ENCODE measurements at places on chromosomes 5 and 9.

GRCh38 chr5:82861701-82862100 lies 215.5 kb downstream of the TMEM167A start:
- no peak for DNase-seq

DNA sequence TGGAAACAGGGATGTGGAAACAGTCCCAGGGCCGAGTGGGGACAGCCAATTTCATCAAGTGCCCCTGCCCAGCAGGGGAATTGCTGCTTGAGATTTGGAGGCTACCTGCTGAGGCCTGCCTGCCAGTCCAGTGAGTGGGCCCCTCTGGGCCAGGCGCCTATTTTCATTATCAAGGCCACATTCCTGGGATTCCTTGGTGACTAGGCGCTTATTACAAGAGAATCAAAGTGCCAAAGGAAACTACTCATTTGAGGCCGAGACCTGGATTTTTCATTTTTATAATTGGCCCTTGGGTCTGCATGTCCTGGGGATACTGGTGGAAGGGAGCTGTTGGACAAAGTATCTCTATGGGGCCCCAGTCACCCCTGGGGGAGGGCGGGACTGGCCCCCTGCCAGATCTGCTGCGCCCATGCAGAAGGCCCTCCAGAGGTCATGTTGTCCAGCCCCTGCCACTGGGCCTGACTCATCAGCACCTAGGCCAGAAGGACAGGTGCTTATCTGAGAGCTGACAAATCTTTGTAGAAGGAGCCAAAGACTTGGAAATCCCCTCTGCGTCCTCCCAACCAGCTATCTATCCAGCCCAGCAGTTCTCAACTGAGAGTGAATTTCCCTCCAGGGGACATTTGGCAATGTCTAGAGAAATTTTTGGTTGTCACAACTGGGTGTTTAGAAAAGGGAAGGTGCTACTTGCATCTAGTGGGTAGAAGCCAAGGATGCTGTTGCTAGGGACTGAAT lies 45.6 kb downstream of the FOXI1 start:
- DNase-seq = peak; percentile 86

DNA sequence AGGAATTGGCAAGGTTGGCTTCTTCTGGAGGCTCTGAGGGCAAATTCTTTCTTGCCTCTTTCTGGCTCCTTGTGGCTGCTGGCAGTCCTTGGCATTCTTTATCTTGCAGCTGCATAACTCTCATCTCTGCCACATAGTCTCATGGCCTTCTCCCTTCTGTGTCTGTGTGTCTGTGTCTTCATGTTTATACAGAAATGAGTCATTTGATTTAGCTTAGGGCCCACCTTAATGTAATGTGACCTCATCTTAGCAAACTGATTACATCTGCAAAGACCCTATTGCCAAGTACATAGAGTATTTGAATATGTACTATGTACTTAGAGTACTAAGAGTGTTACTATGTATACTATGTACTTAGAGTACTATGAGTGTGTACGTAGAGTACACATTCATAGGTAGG lies 122.5 kb downstream of the RFK start:
- no peak for DNase-seq

GRCh38 chr5:88474574-88474973 lies 205.9 kb upstream of the TMEM161B start:
- DNase-seq = no peak

DNA sequence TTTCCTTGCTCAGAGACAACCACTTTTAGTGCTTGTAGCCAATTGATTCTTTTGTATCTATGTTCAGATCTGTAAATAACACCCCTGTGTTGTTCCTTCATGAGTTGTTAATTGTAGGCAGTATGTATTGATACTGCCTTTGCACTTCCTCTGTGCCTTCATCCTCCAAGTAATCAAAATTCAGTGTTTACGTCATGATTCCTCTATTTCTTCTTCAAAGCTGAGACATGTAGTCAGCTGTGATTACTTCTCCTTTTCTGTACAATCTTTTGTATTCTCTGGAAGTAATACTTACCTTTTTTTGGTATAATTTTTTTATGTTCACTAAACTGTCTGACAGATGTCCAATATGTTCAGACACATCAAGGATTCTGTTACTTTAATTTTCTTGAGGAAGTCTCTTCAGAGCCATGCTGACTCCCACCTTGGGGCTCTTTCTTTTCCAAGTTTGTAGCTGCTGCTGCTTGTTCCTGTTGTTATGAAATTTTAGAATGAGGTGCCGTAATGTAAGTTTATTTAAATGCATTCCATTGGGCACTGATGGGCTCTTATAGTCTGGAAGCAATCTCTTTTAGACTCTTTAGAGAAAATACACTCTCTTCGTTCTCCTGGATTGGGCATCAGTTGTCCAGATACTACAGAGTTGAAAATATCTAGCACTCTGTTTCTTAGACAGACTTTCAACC lies 30.5 kb upstream of the LRRC70 start:
- no peak for DNase-seq

DNA sequence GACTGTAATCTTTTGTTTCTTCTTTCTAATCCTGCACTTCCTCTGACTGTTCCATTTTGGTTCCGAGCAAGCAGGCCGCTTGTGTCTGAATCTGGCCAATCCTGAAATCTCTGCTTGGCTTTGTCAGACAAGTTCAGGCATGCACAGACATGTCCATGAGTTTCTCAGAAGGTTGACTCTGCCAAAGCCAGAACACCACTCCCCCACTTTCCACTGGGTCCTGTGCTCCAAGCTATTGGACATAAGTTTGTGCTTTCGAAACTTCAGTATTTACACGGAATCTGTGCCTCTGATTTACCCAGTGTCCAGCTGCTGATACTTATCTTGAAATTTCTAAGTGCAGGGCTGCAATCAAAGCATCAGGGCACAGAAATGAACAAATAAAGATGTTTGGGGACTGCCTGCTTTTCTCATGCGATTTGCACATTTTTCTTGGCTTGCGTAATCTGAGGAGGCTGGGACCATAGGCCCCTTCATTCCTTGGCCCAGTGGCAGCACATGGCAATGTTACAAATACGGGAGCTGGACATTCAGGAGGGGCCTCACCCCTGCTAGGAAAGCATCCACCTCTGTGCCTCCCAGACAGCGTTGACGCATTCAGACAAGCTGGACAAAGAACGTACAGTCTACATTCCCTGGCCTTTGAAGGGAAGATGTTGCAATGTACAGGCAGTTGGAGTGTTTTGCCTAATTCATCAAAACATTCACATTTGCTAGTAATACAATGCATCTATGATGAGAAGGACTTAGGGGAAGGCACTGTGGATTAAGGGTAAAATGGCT lies 209.2 kb upstream of the PAPPA start:
- peak; percentile 0 for DNase-seq

- DNase-seq = no peak
Observed at GRCh38 chr5:52360985-52361384, 426.7 kb upstream of the ITGA1 start.

DNA sequence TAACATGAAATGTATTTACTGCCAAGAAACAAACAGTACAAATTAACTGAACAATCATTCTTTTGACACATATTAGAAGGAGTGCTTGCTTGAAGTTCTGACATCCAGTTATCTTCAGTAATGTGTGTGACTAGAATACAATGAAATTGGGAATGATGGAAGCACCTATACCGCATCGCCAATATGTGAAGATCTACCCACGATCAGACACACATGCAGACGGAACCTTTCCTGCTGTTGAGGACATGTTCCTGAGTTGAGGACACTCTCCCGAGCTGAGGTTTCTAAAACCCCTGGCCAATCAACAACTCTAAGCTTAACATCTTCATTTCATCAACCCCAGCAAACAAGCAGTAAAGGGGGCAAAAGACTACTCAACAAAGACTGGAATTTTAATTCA lies at the start of gene OR13C3:
OR13C3 (minus strand) TSS at position 101 of the 400 bp plus-strand sequence. CDS start 133 bp downstream, outside the sequence.
- no peak for DNase-seq

GRCh38 chr5:154059039-154059430 lies 20.3 kb downstream of the MFAP3 start:
- no peak for DNase-seq

DNA sequence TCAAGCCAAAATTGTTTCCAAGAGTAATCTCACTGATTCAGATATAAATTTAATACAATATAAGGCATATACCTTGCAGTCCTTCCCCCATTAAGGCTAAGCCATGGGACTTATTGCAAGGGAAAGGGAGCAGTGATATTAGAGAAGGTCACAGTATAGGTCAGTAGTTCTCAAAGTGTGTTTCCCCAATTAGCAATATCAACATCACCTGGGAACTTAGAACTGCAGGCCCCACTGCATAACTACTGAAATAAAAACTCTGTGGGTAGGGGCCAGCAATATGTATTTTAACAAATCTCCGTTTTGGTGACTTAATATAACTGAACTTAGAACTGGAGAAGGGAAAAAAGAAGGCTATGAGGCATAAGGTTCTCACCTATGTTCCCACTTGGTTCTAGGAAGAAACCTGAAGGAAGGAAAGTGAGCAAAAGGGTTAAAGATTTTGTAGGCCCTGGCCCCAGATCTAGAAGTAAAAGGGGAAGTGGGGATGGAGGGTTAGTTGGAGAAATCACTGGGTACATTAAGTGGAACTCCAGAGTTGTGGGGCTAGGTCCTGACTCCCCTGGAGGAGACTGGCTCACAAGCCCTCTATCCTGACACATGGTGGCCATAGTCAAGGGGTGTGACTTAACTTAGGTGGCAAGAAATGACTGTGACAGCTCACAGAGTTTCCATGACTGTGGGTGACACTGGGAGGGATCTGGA lies 40.7 kb downstream of the WDR36 start:
- DNase-seq = no peak

- no peak for DNase-seq
Observed at GRCh38 chr5:106907979-106908378, 762.8 kb downstream of the EFNA5 start.

DNA sequence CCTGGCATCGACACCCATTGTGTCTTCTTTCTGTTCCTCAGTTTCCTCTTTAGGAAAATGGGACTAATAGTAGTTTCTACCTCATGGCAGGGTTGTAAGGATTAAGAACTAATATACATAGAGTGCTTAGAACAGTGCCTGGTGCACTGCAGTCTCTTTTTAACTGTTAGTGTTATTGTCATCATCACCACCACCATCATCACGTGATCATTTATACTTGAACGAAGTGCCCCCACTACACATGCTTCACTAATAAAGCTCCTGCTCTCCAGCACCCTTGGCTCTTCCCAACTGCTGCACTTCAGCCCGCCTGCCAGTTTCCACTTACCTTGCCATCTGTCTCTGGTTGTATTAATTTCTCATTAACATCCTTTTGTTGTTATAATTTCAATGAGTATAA lies 35.8 kb upstream of the MAST4 start:
- DNase-seq = no peak

GRCh38 chr5:89707891-89708290 lies 701.7 kb downstream of the CETN3 start:
- DNase-seq = no peak

GRCh38 chr5:124128867-124129266 lies 616.9 kb downstream of the CSNK1G3 start:
- no peak for DNase-seq

DNA sequence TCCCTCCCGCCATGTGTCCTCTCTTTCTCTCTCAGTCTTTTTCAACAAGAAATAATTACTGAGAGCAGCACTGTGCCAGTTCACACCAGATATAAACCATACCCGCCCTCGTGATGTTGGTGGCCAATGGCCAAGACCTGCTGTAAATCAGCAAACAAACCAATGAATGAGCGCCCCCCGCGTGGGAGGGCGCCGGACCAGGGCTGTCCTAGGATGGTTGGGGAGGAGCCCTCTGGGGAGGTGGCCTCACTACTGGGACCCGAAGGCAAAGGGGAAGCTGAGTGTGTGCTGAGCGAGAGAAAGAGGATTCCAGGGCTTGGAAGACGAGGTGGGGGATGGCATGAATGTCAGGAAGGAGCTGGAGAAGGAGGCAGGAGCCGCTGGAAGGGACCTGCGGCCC lies 51.2 kb upstream of the BARHL1 start:
- DNase-seq = no peak

GRCh38 chr9:79060766-79061165 lies 511.0 kb upstream of the TLE4 start:
- no peak for DNase-seq

DNA sequence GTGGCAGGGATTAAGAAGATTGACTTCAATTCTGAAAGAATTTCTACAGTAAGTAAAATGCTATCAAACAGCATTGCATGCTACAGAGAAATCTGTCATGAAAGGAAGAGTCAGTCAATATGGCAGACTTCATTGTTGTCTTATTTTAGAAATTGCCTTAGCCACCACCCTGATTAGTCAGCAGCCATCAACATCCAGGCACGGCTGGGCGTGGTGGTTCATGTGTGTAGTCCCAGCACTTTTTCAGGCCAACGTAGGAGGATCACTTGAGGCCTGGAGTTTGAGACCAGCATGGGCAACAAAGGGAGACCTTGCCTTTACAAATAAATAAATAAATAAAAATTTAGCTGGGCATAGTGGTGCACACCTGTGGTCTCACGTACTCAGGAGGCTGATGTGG lies 46.6 kb downstream of the RMI1 start:
- no peak for DNase-seq

GRCh38 chr5:39608024-39608423 lies 183.2 kb upstream of the DAB2 start:
- DNase-seq = no peak

GRCh38 chr9:112149211-112149610 lies 25.9 kb downstream of the SUSD1 start:
- no peak for DNase-seq

- no peak for DNase-seq
Observed at GRCh38 chr5:16681876-16682275, 65.1 kb upstream of the RETREG1 start.

DNA sequence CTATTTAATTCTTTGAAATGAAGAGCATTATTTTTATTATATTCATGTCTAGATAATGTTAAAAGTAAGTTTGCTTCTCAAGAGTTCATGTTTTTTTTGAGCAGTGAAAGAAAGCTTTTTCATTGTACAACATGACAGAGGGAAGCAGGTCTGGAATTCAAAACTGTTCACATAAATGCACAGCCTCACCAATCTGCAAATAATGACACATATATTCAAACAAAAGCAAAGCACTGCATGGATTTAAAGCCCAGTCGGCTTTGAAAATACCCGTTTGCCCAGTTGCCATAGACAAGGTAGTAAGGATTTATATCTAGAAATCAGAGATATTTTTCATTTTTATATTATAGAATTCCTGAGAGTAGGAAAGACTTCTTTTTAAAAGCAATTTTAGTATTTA lies 201.8 kb downstream of the CD180 start:
- DNase-seq = no peak

DNA sequence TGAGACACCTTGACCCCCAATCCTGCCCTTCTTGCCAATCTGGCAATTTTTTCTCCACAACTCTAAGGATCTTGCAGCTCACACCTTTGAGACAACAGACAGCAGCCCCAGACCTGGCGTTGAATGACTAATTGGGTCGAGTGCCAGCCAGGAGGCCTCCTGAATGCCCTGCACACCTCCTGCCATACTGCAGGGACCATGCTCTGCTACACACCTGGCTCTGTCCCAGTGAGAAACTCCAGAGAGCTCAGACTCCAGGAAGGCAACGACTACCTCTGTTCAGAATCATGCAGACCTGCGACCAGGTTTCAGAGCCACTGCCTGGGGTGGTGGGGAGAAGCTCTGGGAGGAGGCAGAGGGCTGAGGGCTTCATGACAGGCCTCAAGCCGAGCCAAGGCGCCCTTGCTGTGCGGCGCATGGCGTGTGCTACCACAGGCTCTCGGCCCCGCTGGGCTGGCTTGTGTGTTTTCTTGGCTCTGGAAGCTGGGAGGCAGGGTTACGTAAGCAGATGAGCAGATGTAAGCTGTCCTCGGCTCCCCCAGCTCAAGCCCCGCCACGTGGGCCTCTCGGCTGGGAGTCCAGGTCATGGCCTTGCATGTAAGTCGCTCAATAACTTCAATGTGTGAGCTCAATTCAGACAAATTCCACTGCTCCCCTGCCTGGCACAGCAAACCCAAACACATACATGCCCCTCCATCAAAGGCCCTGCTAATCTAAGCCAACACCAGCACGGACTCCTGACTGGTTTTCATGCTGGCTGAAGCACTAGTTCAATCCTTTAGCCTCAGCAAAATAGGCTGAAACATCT lies 27.5 kb downstream of the B4GALT1 start:
- DNase-seq = peak; percentile 23

All from dermis blood vessel endothelial cell (primary cell).